CD4-positive, alpha-beta T cell treated with Interleukin-15 for 4 hours (primary cell): ENCODE measurements at places on chromosomes 3 and 15.

GRCh38 chr15:52290329-52290728 lies 5.3 kb downstream of the MYO5C start:
- no peak for DNase-seq

DNA sequence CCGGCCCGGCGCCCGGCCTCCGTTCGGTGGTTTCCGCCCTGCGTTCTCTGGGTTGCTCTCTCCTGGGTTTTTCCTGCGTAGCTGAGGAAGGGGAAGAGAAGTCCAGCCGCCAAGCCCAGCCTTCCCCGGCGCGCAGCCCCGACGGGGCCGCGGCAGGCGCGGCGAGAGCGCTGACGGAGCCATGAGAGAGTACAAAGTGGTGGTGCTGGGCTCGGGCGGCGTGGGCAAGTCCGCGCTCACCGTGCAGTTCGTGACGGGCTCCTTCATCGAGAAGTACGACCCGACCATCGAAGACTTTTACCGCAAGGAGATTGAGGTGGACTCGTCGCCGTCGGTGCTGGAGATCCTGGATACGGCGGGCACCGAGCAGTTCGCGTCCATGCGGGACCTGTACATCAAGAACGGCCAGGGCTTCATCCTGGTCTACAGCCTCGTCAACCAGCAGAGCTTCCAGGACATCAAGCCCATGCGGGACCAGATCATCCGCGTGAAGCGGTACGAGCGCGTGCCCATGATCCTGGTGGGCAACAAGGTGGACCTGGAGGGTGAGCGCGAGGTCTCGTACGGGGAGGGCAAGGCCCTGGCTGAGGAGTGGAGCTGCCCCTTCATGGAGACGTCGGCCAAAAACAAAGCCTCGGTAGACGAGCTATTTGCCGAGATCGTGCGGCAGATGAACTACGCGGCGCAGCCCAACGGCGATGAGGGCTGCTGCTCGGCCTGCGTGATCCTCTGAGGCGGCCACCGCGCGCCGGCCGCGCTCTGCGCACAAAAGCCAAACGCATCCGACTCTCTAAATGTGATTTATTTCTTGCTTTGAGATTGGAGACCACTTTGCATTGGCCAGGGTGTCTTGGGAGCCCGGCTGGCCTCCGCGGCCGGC lies 727 bp downstream of the RAP2B start:
- DNase-seq = peak; percentile 17

DNA sequence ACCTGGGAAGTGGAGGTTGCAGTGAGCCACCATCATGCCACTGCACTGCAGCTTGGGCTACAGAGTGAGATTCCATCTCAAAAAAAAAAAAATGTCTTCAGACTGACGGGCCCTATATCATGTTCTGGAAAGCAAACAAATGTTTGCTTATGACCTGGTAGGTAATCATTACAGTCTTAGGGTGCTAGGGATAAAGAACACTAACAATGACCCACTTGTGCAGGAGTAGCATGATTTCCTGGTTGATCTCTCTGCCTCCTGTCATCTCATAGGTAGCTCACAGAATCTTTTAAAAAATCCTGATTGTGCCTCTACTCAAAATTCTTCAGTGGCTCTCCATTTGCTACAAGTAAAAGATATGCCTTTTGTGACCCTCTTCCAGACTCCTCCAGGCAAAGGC lies 74.5 kb upstream of the TSPAN3 start:
- DNase-seq = no peak

DNA sequence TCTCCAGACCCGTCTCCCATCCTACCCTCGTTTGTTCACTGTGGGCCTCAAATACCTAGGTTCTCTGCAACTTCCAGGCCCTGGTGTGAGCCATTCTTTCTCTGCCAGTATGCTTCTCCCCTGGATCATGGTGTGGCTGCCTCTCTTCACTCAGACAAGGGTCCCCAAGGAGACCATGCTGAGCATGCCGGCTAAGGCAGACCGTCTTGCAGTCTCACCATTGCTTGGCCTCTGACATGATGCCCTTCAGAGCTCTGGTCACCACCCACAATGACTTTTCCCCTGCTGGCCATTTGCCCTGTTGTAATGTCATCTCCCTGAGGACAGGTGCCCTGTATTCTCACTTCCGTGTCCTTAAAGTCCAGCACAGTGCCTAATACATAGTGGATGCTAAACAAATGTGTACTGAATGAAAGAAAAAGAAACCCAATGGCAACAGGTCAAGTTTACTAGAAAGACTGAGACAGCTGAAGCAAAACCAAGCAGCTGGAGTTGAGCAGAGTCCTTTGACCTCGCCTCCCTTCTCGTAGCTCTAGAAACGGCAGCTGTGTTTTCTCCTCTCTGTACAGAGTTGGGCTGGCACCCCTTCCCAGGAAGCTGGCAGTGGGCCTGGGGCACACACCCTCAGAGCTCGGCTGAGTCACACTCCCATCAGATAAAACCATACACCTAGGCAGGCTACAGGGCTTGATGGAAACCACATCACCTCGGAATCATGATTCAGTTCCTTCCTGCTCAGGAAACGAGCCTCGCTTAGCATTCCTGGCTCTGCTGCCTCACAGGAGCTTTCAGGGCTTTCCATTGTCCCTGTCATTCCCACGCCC lies 8.6 kb downstream of the TLR9 start:
- DNase-seq = peak; percentile 81

DNA sequence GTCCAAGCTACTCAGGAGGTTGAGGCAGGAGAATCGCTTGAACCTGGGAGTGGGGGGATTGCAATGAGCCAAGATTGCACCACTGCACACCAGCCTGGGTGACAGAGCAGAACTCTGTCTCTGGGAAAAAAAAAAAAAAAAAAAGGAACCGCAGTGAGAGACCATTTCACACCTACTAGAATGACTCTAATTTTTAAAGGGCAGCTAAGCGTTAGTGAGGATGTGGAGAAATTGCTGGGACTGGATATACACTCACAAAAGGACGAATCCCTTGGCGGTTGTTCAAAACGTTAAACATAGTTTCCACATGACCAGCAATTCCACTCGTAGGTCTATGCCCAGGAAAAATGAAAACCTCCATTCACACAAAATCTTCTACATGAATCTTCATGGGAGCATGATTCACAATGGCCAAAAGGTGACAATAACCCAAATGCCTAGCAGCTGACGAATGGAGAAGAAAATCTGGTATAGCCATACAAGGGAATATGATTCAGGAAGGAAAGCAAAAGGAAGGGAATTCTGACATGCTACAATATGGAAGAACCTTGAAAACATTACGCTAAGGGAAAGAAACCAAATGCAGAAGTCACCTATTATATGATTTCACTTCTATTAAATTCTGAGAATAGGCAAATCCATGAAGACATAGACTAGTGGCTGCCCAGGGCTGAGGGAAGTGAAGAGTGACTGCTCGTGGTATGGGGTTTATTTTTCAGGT lies 127.0 kb downstream of the CHSY1 start:
- DNase-seq = no peak

- DNase-seq = no peak
Observed at GRCh38 chr3:108006077-108006771, 84.6 kb downstream of the CD47 start.

- DNase-seq = no peak
Observed at GRCh38 chr3:12924437-12924836, 83.1 kb upstream of the RPL32 start.

- DNase-seq = no peak
Observed at GRCh38 chr3:42996633-42997075, 17.5 kb downstream of the GASK1A start.

DNA sequence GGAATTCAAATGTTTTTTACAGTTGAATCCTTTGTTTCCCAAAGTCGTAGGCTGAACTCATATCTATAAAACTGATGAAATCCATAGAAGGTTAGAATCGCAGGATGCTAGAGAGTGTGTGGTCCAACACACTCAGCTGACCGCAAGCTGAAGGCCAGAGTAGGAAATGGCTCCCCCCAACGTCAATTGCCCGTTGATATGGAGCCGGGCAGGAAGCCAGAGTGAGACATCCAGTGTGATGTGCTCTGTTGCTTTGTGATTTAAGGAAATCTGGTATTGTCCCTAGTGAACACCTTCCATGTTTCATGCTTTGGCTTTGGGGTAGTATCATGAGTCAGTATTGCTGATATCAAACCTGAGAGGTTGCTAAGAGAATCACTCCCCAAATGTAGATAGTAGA lies 5.8 kb upstream of the MEX3B start:
- no peak for DNase-seq

DNA sequence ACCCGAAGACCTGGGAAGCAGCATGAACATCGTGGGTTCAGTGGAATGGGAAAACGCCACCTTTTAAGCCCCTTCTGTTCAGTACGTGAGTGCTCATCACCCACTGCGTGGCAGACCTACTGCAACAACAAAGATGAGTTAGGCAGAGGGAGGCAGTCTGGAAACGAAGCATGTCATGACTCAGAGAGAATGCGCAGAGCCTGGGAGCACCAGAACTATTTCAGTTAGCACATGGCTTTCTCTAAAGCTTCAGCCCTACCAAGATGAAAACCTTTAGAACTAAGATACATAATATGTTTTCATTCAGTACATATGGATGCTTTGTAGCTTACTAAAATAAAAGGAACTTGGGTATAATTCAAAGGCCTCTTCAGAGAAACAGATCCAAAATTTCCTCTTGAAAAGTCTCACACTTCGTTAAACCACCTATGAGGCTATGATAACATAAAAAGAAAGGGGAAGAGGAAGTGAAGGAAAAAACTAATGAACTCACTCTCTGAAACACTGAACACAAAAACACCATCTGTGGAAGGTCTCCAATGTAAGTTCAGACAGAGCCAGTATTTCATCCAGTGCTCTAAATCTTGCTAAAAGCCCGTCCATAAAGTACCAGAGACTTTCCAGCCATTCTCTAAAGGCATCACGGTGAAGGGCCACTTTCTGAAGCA lies 140.1 kb downstream of the OCA2 start:
- DNase-seq = no peak

GRCh38 chr3:131716007-131716406 lies 213.2 kb upstream of the MRPL3 start:
- DNase-seq = no peak

GRCh38 chr15:78047761-78048627 lies 29.5 kb downstream of the TBC1D2B start:
- peak; percentile 59 for DNase-seq

DNA sequence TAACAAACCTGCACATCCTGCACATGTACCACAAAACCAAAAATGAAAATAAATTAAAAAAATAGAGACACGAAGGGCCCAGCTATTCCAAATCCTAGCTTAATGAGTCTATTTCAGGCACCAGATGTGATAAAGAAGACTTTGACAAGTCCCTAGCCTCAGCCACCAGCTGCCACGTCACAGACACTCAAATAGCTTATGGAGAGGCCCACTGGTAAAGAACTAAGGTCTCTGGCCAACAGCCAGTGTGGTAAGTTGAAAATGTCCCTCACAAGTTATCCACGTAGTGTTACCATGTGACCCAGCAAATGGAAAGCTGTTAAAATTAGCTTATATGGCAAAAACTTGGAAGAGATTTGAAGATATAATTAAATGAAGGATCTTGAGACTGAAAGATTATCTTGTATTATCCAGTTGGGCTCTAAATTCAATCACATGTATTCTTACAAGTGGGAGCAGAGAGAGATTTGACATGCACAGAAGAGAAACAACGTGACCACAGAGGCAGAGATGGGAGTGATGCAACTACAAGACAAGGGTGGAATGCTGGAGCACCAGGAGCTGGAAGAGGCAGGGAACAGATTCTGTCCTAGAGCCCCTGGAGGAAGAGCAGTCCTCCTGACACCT lies 10.9 kb downstream of the ACSBG1 start:
- no peak for DNase-seq

DNA sequence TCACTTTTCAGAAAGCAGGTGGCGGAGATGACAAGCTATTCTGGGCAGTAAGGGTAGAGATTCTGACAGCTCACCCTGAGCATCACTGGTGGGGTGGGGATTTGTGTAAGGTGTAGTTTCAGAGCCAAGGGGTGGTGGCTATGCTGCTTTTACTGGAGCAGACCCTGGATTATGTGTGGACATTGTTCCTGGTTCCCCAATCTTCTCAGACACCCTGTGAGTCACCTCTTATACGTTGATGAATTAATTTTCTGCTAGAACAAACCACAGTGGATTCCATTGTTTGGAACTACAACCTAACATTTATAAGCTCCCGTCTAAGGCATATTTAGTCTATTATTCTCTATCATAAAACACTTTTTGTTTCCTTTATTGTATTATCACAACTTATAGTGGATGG lies 169.5 kb upstream of the COL8A1 start:
- no peak for DNase-seq

DNA sequence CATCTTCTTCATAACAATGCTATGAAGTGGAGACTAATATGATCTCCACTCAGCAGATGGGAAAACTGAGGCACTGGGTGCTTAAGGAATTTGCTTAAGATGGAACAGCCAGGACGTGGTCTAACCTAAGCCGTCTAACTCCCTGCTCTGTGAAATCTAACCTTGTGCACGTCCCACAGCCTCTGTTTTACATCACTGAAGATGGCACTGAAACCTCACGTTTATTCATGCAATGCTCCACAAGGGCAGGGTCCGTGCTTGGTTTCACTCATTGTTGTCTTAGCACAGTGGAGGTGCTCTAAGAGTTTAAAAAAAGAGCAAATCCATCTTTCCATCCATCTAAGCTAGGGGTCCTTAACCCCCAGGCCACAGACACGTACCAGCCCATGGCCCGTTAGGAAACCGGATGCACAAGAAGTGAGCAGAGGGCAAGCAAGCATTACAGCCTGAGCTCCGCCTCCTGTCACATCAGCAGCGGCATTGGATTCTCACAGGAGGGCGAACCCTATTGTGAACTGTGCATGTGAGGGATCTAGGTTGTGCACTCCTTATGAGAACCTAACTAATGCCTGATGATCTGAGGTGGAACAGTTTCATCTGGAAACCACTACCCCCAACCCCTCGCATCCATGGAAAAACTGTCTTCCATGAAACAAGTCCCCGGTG lies 118.0 kb downstream of the FOXP1 start:
- DNase-seq = no peak

- DNase-seq = peak; percentile 21
Observed at GRCh38 chr3:28250999-28251398, 9.6 kb downstream of the CMC1 start.

DNA sequence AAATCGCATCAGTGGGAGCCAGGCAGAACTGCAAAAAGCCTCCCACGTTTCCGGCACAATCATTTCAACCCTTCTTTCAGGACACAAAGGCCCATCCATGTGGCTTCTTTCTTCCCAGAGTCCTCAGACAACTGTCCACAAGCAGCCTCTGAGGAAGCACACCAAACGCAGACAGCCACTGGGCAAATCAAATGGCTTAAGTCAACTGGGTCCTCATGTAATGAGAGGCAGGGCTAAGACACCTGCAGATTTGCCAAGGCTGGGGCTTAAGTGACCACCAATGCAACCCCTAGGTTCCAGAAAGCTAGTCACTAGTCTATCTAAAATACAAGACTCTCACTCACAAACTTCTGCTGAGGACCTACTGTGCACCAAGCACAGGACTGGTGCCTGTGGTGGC lies 8.0 kb downstream of the OSBPL10 start:
- no peak for DNase-seq
